ENCODE measurements at places on chromosomes 7 and 10. TPM values are rescaled to one million over a fixed set of nuclear protein-coding genes. Genes with fewer than 3 reads are reported as not detected.

DNA sequence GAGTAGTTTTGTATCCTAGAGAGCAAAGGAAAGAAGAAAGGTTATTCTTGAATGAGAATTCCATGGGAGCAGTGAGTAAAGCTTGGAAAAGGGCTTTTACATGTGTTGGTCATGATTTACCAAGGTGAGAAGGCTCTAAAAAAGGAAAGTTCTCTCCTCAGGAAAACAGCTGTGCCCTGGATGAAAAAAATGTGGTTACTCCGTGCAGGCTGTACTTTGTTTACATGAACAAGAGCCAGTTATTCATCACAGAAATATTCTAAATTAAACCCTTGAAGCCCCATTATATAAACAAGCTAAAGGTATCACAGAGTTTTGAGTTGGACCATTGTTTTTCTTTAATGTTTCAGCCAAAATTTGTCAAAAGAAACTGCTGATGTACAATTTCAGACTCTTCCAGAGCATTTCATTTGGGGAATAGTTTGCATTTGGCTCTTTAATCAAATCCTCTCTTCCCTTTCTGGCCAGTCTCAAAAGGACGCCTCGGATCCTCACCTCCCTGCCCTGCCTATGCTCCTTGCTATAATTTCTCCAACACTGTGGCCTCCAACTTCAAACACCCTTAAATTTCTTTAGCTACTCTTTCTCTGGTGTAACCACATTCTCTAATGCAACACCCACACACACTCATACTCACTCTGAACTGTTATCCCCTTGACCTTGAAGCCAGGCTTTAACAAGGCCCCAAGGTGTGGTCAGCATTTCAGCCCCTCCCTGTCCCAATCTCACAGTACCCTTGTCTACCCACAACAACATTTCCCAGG lies 47.4 kb downstream of the AFAP1L2 start:
- peaks cover 11% of the 10 kb centered on the region for H3K27me3 ChIP-seq
- H3K4me3 ChIP-seq, result no peak overlapping the region
- H3K4me1 ChIP-seq, result peaks cover 10% of the 10 kb centered on the region
- peak overlapping the region; percentile 41 for H3K27ac ChIP-seq

DNA sequence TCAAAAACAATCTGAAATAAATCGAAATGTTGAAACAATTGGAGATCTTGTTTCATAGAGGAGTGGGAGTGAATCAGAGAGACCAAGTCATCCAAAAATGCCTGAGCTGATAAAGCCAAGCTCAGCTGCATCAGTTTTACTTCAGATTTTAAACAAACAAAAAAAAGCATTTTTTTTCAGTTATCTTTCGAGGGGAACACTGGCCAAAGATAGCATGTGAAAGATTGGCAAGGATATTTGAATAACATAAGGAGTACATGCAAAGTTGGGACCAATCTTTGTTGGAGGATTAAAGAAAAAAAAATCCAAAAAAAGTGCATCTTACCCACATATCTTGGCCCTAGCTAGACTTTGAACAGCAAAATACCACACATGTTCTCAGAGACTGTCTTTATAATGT lies 47.2 kb downstream of the RHOBTB1 start:
- H3K4me3 ChIP-seq, result no peak overlapping the region
- H3K27me3 ChIP-seq, result no peaks in the 10 kb centered on the region
- peaks cover 13% of the 10 kb centered on the region for H3K4me1 ChIP-seq
- peak overlapping the region; percentile 27 for H3K27ac ChIP-seq
- peak; percentile 46 for DNase-seq

DNA sequence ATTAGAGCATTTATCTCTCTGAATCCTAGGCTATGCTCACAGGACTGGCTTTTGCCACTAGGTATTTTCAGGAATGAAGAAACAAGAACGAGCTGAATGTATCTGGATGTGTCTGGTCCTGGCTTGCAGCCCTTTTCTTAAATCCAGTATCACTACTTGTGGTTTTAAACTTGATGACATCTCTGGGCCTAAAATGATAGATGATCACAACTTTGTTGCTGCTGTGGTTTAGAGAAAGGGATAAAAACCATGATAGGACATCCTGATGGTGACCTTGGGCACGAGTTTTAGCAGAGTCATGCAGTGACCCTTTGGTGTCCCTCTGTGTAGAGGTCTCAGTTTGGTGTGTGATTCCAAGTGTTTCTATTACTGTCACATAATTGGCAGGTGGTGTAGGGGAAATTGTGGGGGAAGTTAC lies 31.7 kb upstream of the SEMA3C start:
- DNase-seq, result peak; percentile 76
- no peak overlapping the region for H3K27ac ChIP-seq
- no peaks in the 10 kb centered on the region for H3K4me1 ChIP-seq

Gene CEP41
- total RNA-seq, result 16.4 TPM

Gene BCL7B
- 30.1 TPM for total RNA-seq

Data from astrocyte (in vitro differentiated cells and primary cell).